ENCODE measurements at places on chromosomes 4 and X.

DNA sequence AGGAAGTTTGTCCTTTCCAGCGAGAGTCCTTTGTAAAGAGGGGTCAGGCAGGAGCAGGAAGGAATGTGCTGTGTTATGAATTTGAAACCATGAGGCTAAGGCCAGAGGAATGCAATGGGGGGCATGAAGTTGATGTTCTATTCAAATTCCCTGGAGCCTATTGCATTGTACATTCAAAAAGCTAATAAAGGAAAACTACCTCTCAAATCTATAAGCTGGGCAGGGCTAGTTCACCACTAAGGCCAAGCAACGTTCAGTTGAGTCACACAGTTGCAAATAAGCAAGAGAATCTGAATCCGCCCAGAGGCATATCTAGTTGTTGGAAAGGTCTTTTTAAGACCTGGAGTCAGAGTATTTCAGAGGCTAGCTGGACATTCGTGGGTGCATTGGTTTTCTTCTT lies 148.3 kb downstream of the DCTD start:
- DNase-seq = no peak

GRCh38 chr4:8192748-8193738 lies 6.0 kb upstream of the SH3TC1 start:
- no peak for DNase-seq

DNA sequence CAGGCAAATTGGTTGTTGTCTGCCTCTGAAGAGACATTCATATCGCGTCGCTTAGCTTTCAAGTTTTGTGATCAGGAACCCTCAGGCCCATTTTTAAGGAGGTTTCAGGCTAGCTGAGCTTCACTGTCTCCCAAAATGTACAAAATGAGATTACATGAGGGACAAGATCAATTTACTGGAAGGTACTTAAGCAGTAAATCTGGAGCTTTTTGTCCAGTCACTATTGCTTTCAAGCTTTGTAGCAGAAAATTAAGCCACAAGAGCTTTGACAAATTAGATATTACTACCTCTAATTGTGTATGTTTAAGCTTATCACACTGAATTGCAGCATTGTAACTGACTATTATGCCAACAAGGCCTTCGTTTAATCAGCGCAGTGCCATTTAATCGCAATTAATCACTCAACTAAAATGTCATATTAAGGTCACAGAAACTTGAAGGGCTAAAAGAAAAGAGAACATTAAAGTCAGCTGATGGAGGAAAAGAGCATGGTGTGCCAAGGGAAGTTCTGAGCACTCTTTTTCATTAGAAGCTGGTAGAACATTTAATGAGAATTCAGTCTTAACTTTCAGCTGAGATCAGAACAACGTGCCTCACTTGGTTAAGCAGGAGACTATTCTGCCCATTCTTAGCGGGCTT lies 353.0 kb downstream of the FBXO8 start:
- DNase-seq = no peak

DNA sequence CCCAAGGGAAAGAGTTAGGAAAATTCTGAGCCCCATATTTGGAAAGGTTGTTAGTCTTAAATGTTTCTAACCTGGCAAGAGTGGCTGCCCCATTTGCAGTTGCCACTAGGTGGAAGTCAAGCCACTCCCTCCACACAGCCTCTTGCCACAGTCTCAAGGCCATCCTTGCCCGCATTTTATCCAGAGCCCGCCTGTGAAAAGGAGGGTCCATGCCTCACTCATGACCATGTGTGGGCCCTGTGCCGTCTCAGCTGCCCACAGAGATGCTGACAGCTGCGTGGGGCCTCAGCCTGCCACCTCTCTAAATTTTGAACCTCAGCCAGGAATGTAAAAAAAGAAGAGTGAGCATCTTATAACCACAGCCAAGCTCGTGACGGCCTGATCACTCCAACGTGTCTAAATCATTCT lies 201.5 kb upstream of the FAM241A start:
- DNase-seq = no peak

- peak; percentile 17 for DNase-seq
These were observed 4.7 kb downstream of the HS3ST1 start for GRCh38 chr4:11424000-11424399.

DNA sequence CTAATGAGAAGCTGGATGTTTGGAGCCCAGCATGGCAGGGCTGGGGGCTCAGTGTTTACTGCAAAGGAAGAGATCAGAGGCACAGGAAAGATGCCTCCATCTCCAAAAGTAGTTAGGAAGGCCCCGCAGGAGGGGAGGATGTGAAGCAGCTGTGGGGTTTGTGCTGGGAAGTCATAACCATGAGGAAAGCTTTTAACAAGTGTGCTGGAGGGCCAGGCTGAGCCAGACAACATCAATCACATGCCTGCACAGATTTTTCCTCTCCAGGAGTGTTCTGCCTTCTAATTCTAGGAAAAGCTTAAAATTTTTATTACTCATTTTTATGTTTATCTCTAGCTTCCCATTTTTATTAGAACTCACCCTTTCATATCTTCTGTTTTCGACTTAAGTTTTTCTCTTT lies 65.4 kb downstream of the GPR82 start:
- DNase-seq = no peak

DNA sequence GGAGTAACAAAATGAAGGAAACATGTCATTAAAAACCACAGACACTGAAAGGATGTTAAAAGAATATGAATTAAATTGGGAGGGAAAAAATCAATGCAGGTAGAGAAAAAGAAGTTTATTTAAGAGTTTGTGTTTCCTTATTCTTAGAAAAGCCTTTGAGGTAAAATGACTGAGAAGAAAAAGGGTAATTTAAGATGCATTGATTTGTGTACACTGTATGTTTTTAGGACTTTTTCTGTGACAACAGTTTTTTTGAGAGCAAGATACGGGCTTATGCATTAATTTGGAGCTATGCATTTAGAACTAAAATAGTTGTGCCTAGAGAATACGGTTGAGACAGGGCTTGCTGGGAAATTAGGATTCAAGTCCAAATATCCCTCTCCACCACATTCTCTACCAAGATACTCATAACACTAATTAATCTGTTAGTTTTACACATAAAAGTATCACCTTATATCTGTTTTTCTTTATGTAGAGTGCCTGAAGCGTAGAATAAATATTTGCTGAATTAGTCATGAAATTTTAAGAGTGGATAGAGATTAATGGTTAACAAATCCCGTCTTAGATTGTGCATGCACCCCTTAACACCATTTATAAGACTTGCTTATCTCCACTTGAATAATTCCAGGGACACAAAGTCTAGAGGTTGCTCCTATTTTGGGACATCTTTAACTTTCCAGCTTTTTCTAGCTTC lies 232.5 kb downstream of the PCDH7 start:
- DNase-seq = no peak

- DNase-seq = no peak
These were observed 81.4 kb downstream of the PRR32 start for GRCh38 chrX:126900937-126901336.

GRCh38 chr4:306551-306961 lies 1.3 kb upstream of the ZNF732 start:
- DNase-seq = peak; percentile 36

GRCh38 chr4:12286351-12286750 lies 857.7 kb upstream of the HS3ST1 start:
- no peak for DNase-seq

DNA sequence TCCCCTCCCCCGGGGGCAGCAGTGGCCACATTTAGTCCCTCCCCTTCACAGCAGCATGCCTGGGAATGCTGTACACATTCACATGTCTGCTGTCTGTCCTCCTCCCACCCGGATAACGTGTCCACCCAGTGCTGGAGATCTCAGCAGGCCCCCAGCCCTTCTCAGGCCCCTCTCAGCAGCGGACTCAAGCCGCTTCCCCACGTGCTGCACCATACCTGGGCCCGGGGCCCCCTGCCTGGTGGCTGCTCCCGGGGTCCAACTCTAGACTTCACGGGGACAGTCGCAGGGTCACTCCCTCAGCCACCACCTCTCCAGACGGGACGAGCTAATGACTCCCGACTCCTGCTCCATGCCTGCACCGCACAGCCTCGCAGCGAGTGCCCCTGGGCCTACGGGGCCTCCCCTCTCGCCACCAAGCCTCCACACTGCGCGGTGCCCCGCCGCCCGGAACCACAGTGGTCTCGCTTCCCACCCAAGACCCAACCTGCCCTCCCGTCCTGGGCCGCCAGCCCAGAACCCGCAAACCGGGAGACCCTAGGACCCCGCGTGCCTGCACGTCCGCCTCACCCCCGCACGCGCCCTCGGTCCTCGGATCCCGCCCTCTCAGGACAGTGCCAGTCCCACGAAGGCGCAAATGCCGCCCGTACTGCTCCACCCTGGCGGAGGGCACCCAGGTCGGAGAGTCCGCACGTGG lies 1.3 kb upstream of the PCGF3 start:
- no peak for DNase-seq

DNA sequence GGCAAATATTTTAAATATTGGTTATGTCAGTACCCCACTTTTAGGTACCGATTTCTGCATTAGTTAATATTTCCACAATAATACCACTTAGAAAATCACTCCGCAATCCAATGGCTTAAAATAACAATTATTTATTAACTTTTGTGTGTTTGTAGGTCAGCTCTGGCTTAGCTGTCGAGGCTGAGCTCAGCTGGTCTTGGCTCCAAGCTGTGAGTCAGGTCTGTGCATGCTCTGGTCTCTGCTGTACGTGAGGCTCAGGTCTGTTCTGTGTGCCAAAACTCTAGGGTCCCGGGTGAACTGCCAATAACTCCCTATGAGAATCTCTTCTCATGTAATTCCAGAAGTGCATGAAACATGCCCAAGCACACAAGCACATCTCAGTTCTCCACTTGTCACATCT lies 245.8 kb upstream of the GK2 start:
- no peak for DNase-seq

DNA sequence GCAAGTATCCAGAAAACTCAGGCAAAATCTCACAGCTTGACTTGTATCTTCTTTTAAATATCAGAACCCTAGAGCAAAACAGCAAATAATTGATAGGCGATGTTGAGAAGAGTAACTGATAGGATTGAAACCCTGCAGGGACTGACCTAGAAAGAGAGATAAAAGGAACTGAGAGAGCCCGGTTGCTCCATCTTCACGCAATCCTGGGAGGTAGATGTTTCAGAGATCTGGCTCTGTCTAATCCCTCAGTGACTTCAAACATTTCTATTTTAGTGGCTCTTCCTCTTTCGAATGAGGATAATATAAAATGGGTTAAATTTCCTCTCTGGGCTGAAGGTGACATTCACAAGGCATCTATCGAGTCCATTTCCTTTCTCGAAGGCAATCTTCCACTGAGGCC lies 39.3 kb upstream of the RPL34 start:
- DNase-seq = no peak

DNA sequence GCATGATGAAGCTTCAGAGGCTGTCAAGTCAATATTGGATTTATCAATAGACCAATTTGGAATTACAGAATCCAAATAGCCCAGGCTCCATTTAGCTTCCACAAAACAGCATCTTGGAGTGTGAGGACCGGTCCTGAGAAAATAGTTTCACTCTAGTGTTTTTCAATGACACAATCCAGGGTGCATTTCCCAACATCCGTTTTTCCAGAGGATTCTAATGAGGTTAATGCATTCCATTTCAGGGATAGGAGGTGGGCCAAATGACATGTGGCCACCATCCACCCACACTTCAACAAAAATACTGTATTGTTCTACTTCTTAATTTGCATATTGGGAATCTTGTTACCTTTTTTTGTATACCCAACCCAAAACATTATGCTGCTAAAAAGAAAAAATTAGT lies 229.8 kb upstream of the LDB2 start:
- no peak for DNase-seq

DNA sequence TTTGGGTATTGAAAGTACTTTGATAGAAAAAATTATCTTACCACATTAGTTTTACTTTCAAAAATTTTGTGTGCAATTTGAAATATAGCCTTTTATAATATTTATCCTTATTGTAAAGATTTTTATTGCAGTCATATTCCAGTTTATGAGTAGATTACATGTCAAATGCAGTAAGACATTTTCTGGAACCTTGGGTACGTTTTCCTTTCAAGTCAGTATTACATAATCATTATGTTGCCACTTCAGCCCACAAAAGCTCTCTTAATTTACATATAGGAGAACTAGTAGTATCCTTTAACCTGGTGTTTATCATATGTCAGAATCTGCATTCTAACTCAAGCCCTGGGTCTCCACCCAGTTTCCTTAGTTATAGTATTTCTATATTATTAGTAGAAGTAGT lies 98.5 kb downstream of the CENPC start:
- DNase-seq = peak; percentile 24

DNA sequence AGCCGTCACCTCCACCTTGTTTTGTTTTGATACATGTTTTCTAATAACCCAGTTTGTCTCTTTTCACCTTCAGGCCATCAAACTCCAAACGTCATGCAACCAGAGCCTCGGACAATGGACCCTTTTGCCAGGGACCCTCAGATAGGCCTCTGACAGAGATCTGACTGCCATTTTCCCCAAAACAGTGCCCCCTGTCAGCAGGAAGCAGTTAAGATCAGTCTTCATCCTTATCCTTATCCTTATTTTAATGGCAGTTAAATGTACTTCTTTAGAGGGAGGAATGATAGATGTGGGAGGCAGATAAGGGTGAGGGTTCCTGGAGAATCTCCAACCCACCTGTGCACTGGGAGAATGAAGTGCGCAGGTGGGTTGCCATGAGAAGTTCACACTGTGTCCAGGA lies 135.7 kb downstream of the ANAPC10 start:
- DNase-seq = no peak

DNA sequence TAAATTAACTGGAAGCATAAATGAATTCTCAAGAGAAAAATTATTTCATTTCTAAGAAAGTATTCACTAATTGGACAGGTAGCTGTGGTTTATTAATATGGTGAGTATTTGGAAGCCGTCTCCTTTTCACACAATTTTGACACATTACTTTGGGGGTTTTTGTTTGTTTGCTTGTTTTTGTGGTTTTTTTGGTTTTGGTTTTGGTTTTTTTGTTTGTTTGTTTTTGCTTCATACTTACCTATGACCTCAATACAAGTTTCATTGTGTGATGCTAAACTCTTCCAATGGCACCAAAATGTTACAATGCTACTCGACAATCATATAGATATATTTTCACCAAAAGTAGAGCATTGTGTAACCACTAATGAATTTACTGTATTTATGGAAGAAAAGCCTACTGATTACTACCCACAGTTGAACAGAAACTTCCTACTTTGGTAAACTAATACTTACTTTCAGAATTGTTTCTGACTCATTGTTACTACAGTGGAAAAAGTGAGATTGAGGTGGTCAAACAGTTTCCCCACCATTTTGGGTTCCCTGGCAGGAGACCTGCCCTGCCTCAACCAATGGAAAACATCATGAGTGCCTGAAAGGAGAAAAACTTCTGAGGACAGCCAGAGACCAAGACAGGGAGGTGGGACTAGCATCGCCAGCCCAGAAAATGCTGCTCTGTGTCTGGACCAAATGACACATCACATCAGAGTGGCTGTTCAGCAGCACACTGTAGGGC lies 443.1 kb downstream of the HNRNPD start:
- no peak for DNase-seq

DNA sequence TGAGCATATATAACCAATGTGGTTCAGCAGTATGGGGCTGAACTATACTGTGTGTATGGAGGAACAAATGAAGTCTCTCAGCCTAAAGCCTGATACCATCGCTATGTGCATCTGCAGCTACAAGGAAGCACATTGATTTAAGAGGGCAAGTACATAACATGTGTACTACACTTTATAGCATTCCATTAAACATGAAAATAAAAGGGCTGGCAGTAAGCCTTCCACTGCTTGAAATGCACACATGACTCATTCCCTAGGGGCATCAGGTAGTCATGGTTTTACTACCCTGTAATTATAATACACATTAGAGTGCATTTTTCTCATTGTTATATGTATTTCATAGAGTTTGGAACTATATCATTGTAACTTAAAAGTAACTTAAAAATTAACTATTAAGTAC lies 51.2 kb downstream of the SMARCA1 start:
- DNase-seq = no peak

GRCh38 chr4:178665916-178666315 lies 1223.7 kb upstream of the AGA start:
- DNase-seq = no peak

- DNase-seq = no peak
These were observed 557 bp upstream of the USP38 start for GRCh38 chr4:143184217-143184502.
